ENCODE measurements at places on chromosomes 16 and 17.
A peak's percentile ranks its signal among the peaks of the same experiment; 100 is the strongest.

DNA sequence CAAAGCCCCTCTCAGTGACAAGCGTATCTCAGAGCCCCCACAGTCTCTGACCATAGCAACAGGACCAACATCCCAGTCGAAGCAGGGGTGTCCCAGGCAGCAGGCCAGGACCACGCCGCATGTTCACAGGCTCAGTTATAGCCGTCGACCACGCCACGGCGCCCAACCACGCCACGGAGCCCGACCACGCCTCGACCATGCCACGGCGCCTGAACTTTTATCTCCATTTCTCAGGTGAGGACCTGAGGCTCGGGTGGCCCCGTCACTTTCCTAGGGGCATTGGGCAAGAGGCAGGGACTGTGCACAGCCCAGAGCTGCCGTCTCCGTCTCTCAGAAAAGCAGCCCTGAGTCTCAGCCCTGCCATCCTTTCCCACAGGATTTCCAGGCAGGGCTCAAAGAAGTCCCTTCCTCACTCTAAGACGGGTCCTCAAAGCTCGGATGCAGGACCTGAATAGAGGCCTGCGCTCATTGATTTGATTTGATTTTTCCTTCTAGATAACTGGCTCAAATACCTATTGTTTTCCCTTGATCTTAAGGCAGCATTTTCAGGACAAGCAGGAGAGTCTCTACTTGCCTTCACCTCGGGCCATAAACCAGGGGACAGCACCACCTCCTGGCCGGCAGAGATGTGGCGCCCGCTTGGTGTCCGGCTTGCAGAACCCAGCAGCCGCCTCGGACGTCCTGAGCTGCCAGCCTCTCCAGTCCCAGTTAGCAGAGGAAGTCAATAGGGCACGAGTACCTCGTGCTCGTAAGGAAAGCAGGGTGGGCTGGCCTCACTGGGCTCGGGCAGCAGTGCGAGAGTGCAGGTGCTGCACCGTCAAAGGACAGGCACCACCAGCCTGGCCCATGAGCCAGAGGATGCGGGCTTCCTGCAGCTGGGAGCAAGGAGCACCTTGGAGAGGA, 38.8 kb downstream of the C16orf95 start:
- peak; percentile 69 for DNase-seq

DNA sequence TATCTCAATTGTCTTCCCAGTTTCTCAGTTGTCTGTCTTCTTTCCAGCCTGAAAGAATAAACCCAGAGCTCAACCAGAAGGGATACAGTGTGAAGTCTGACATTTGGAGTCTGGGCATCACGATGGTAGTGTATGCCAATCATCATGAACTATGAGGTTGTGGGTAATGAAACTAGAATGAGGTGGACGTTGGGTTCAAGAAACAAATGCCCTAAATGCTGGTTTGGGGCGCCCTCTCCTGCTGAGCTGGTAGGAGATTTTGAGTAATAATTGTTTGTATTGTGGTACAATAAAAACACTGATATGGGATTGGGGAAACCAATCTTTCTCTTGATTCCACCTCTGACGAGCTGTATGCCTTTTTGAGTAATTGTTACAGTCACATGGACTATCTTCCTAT, 110.4 kb downstream of the MAP2K6 start:
- peak; percentile 29 for DNase-seq

GRCh38 chr16:17887963-17888362, 417.2 kb upstream of the XYLT1 start:
- DNase-seq = no peak

- no peak for DNase-seq
Observed at GRCh38 chr16:20504418-20504817, 53.1 kb downstream of the ACSM2A start.

- peak; percentile 59 for DNase-seq
Observed at GRCh38 chr17:63001689-63002394, 35.8 kb downstream of the TANC2 start.

- no peak for DNase-seq
Observed at GRCh38 chr16:9840761-9841665, 341.2 kb downstream of the GRIN2A start.

DNA sequence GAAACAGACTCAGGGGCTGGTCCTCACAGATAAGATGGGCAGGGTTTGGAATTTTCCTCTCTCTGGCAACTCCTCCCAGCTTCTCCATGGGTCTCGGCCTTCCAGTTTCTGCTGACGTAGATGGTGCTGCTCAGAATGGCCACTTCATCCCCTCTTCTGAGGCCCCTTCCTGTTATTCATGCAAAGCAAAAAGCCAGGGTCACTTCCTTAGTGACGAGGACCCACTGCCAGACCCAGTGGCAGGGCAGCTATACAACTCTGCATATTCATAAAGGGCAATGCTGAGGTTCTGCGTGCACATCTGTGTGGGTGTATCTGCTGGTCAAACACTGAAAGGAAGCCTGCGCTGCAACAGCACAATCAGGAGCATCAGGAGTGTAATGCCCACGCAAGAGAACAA, 108.8 kb downstream of the WSCD1 start:
- DNase-seq = no peak

GRCh38 chr16:85093705-85094104, 18.6 kb downstream of the CIBAR2 start:
- DNase-seq = no peak

- no peak for DNase-seq
Observed at GRCh38 chr17:75897160-75898019, 639 bp upstream of the TRIM65 start.

DNA sequence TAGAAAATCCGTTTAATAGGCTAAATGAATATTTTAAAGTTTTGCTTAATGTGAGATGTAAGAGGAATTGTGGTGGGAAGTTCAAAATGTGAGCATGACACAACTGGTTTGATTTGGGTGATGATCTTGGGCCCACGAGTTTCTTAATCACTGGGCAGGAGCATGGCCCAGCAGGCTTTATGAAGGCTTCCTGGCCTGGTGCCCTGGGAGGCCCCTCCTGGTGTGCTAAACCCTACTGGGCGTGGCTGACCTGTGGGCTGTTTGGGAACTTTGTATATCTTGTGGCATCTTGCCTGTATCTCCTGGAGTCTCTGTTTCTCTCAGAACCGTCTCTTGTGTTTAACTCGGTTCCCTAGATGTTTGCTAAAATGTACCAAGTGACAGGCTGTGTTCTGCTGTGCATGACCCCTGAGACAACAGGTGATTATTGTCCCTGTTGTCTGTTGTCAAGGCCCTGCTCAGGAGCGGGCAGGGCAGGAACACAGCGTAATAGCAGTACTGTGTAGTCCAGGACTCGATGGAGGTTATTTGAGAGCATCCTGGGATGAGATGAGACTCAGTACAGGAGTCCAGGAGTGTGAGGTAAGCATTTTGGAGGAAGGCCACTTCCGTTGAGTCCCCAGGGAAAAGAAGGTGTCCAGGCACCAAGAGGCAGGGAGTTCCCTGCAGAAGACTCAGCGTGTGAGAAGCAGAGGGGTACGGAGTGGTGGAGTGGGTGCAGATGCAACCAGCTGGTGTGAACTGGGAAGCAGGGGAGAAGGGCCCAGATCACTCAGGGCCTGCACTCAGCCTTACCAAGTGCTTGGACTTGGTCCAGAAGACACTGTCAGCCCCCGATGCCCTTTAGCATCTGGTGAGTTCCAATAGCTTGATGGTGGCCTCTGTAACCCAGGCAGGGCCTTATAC, 48.5 kb downstream of the B9D1 start:
- DNase-seq = no peak

DNA sequence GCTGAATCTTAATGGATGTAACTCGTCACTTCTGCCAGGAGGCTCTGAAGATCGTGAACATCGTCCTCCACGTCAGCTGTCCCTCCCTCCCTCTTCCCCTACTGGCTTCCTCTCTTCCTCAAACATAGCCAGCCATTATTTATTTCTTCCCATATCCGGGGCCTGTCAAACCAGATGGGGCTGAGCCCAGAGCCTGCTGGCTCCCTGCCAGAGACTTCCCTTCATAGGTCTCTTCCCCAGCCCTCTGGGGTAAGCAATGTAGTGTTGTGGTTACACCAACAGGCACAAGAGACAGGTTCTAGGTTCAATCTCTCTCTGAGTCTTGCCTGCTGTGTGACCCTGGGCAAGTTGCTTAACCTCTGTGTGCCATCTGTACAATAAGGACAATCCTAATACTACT, 40.1 kb upstream of the ZFP90 start:
- peak; percentile 19 for DNase-seq

Data from PC-3 (cell line).